ENCODE measurements at places on chromosomes 6 and 20. TPM values are rescaled to one million over a fixed set of nuclear protein-coding genes. Genes with fewer than 3 reads are reported as not detected.

The LY6G5C gene
- total RNA-seq = 0.62 TPM

DNA sequence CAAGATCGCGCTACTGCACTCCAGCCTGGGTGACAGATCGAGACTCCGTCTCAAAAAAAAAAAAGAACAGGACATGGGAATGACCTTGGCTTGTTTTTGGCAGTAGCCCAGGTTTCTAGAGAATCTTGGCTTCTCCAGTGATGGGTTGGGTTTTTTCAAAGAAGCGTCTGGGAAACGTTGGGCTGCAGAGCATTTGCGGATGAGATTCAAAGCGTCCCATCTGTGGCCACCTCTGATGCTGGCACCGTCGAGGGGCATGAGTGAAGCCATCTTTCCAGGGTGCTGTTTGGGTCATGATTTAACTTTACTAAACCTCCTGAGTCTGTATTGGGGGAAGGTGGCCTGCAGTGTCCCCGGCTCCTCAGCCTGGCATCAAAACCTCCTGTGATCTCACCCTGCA, 43.2 kb upstream of the SRF start:
- DNase-seq = no peak

- DNase-seq = no peak
These were observed 2.7 kb downstream of the HLA-B start for GRCh38 chr6:31354158-31354863.

DNA sequence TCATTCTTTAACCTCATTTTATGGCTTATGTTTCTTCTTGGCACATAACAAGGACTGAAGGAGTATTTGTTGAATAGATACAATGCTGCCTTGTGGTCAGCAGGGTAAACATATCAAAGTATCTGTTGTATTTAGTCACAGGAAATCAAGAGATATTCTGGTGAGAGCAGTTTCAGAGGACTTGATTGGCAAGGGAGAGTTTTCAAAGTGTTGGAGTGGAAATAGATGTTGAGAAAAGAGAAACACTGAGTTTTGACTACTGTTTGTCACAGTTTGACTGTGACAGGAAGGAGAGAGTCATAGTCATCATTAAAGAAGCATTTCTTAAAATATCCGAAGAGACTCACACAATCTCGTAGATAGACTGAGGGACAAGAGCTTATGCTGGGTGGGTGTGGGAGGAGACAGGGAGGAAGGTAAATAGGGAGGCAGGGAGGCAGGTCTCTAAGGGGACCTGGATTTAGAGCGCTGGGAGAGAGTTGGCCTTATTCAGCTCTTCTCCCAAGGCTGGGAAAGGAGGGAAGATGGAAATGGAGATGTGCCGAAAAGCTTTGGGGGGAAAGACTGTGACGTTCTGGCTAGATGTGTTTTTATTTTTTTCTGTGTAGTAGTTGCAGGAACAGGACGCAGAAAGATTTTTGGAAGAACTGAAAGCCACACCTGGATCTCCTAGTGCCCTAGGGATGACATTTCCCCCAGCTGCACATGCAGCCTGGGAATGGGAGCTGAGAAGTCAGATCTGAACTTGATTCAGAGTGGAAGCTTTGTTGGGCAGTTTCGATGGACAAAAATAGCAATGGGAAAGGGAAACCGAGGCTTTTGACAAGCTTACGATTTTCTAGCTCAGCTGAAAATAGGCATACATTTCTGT, 65.0 kb upstream of the IFNGR1 start:
- DNase-seq = no peak

- DNase-seq = no peak
These were observed 1.6 kb upstream of the MDGA1 start for GRCh38 chr6:37699138-37699766.

- no peak for DNase-seq
These were observed 125.5 kb downstream of the EPHA7 start for GRCh38 chr6:93293872-93294271.

DNA sequence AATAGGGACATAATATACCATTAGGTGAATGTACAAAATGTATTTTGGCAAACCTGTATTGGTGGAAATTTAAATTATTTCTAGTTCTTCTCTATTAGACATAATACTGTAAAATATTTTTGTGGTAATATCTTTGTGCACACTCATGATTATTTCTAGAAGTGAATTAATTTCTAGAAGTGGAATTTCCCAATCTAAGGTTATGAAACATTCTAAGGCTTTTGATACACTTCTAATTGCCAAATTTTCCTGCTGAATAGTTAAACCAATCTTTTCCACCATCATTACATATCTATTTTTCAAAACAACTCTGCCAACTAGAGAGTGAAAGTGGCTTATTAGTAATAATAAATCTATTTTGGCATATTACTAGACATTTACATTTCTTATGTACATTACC, 1.8 kb upstream of the CCND3 start:
- DNase-seq = no peak

The SLC17A1 gene
- total RNA-seq = not detected

The HLA-DQB2 gene
- total RNA-seq = not detected

- DNase-seq = no peak
These were observed 35.0 kb upstream of the MDGA1 start for GRCh38 chr6:37732688-37733087.

- DNase-seq = no peak
These were observed 208.4 kb downstream of the ANKRD60 start for GRCh38 chr20:58019850-58020625.

The NKX2-4 gene
- not detected for total RNA-seq

DNA sequence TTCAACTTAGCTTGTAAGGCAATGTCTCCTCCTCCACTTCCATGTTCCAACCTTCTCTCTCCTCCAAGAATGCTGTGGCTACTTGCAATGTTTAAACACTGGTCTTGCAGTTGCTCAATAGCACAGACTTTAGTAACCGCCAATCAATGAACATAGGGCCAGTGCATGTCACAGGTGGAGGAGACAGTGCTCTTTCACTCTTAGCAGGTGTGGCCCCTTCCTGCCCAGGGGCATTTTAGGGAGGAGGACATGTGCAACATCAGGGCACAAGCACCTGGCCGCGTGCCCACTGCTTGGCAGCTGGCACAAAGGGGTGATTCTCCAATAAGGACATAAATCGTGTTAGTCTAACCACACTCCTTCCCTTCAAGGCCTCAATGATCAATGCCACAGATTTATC, 41.3 kb downstream of the ADGRF1 start:
- no peak for DNase-seq
